COR-L47 (cell line): ENCODE measurements at places on chromosomes 1 and 21.

DNA sequence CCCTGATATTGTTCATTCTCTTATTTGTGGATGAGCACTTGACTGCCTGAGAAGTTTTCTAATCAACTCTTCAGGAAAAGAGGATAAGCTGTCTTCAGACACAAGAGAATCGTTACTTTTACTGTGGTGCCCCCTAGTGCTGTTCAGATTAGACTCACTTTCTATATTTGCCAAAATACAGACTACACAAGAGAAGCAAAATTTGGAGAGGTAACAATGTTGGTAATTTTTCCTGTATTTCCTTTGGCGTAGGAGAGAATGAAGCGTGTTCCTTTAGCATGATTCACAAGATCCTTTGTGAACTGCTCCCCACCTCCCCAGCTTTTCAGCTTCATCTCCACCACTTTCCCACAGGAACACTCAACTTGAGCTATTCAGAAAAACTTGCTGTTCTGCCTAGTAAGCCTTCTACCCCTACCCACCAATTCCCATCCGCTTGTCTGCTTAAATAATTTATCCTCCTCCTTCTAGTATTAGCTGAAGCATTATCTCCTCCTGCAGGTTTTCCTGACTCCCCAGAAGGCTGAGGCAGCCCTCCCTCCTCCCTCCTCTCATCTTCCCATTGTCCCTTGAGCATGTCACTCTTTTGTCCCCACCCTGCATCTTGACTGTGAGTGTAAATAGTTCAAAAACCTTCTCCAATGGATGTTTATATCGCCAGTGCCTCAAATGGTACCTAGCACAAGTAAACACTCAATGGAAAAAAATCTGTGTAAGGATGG lies 4.5 kb downstream of the TNFSF4 start:
- no peak for DNase-seq

- no peak for DNase-seq
These were observed 415.6 kb upstream of the KAZN start for GRCh38 chr1:14182856-14183255.

DNA sequence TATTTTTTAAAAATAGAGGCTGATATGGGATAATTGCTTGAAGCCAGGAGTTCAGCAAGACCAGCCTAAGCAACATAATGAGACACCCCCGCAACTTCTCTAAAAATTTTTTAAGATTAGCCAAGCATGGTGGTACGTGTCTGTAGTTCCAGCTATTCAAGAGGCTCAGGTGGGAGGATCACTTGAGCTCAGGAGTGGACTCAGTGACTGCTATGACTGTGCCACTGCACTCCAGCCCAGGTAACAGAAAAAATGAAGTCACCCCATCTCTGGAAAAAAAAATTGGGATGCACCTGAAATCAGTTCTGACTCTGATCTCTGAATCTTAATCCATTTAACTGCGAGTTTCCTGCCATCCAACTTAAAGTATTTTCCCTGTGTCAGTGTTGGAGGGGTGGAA lies 124.2 kb downstream of the MRPS6 start:
- DNase-seq, result no peak

GRCh38 chr1:153245466-153245865 lies 14.0 kb upstream of the LORICRIN start:
- DNase-seq, result no peak

GRCh38 chr1:18907021-18907916 lies 4.9 kb upstream of the ALDH4A1 start:
- peak; percentile 24 for DNase-seq

GRCh38 chr1:39877980-39878956 lies 5.0 kb downstream of the TRIT1 start:
- DNase-seq, result no peak

DNA sequence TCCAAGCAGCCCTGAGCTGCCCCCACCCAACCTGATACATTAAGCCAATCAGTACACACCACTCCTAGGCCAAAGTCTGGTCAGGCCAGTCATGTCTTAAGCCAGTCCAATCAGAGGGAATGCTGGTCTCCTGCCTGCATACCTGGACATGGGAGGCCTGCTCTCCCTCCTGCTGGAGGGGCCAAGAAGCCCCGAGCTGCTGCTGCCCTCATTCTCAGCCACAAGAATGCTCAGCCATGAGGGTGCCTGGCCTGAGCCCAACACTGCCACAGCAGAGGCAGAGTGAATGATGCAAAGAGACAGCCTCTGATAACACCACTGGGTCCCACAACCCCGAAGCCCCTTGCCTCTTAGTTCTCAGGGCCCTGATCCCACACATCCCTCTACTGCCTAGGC lies 23.0 kb downstream of the CHD5 start:
- DNase-seq, result no peak

DNA sequence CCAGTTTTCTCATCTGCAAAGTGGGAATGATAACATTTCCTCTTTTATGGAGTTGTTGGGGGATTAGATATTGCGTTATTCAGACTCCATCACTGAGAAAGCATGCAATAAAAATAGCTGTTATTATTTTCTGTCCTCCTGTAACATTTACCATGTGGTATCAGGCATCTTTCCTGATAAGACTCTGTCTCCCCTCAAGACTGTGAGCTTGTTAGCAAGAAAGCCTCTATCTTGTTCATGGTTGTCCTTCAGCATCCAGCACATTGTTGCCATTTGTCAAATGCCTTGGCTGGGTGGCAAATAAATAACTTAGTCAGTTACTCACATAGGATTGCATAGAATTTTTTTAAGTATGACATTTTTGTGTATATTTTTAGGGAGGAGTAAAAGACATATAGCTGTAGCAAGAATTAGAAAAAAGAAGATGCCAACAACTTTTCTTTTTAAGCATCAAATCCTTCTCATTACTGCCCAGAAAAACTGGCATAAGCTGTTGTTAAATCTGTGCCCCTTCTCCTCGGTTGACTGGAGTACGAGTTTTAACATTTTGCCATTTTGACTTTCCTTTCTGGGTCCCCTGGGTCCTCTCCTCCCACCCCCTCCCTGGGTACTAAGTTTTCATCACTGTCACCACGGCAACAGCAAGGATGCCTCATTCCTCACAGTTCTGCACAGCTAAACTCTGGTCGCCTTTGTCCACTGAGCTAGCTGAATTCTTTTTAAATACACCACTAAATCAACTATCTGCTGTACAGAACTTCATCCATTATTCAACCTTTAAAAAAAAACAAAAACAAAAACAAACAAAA lies 1.0 kb upstream of the JAM2 start:
- DNase-seq, result no peak

DNA sequence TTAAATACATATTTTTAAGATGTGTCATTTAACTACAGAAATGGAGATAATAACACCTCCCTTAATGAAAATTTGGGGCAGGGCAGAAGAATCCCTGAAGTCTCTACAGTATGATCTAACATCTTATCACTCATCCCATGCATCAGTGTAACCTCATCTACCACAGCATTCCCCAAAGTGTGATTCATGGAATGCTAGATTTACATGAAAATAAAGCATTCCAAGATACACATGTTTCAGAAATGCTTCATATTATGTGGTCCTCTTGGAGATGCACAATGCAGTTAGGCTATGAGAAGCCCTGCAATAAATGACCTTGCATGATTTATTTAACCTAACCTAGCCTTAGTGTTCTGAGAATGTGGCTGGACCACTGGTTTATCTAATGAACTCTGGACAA lies 166.9 kb upstream of the SYT6 start:
- no peak for DNase-seq

- no peak for DNase-seq
These were observed 60.6 kb downstream of the EVA1C start for GRCh38 chr21:32472890-32473765.

DNA sequence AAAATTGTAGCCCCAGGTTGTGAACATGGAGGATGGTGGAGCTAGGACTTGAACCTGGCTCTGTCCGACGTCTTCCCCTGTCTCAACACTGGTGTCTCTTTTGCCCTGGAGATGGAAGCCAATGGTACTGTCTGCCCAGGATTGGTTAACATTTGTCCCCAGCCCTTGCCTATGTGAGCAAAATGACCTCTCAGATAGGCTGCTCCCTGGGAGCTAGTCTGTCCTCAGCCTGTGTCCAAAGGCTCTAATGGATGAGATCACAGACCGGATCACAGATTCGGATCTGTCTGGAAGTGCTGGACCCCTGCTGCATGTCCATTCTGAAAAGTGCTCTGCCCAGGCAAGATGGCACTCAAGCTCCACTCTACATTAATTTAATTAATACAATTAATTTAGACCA lies 394.4 kb upstream of the VAMP3 start:
- DNase-seq, result no peak

- DNase-seq, result no peak
These were observed 5.1 kb upstream of the GJA4 start for GRCh38 chr1:34787461-34788420.

DNA sequence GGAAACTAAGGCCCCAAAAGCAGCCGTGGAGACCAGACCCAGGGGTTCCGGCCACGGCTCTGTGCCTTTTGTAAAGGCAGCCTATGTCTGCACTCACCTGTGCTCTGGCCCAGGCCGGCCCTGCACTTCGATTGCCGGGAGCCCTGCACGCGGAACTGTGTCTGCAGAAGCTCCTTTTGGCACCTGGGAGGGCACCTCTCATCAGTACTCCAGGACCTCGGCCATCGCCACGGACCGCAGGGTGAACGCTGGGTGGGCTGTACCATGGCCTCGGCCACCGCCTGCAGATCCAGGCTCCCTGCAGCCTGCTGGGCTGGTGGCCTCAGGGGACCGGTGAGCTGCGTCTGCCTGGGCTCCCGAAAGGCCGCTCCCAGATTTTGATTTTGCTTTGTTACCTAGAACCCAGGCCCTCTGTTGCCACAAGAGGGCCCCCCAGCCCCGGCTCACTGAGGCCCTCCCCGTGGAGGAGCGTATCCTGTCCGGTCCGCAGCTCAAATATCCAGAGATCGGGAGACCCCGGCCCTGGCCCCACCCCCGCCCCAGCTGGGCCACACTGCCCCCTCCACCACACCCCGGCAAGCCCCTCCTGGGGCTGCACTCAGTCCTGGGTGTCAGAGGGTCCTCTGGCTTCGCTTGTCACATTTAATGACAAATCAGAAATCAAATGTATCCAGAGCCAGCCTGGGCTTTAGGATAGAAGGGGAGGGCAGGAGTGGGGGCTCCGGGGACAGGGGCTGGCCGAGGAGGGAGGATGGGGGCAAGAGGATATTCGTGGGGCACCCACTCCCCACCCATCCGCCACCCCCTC lies 60.2 kb upstream of the PDE9A start:
- peak; percentile 79 for DNase-seq
